M059J (cell line): ENCODE measurements at places on chromosomes 4 and X.

DNA sequence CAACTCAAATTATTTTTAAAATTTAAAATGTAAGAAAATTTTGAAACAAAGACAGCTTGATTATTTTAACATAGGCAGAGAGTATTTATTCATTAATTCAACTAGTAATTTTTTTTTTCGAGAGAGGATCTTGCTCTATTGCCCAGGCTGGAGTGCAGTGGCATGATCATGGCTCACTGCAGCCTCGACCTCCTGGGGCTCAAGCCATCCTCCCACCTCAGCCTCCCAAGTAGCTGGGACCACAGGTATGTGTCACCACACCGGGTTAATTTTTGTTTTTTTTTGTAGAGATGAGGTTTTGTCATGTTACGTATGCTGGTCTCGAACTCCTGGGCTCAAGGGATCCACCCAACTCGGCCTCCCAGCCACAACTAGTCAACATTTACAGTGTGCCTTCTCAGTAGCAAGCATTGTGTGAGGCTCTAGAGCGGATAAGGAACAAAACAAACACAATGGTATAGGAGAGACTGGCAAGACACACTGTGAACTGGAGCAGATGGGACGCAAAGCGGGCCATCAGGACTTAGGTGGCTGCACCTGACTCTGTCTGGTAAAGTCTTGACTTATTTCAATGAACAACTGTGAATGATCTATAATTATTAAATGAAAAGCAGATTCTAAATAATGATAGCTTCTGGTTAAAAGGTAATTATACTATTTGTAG, 21.6 kb downstream of the SETD7 start:
- no peak for DNase-seq

DNA sequence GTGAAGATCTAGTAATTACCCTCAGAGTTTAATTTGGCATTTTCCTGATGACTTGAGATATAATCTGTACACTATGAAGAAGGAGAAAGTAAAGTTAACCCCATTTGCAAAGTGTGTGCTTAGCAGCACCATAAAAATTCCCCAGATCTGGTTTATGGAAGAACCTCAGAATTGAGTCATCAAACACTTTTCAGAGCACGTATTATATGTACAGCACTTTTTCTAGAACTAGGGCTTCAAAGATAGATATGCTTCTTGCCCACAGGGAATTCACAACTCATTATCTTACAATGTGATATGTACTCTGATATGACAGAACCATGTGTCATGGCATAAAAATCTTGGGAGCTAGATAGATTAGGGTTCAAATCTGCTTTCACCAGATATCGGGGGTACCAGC, 150.9 kb downstream of the SLC10A7 start:
- peak; percentile 46 for DNase-seq

GRCh38 chr4:82918091-82918490, 17.6 kb downstream of the THAP9 start:
- no peak for DNase-seq

DNA sequence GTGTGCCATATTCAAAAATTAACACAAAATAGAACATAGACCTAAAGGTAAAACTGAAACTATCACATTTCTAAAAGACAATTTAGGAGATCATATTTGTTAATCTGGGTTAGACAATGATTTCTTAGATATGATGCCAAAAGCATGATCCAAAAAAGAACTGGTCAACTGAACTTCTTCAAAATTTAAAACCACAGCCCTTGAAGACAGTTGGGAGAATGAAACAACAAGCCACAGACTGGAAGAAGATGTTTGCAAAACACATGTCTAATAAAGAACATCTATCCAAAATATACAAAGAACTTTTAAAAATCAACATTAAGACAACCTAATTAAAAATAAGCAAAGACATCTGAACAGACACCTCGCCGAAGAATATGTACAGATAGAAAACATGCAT, 19.5 kb downstream of the COMMD8 start:
- no peak for DNase-seq

DNA sequence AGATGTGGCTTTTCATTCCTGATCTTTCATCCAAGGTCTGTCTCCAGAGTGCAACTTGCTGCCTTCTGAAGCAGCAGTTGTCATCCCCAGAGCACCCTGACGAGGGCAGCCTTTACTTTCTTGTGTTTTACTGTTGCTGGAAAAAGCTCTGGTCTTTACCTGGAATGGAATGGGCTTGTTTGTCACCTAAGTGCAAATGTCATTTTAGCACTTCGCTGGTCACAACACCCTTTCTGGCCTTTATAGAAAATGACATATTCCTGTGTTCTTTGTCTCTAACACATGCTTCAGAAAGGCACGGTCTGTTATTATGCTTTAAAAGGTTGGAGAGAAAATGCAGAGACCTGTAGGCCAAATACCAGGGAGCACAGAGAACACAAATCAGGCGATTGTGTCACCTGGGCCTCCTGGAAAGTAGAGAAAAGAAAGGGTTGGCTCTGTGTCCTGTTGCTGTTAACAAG, 332.7 kb upstream of the IGFBP7 start:
- peak; percentile 14 for DNase-seq

- DNase-seq: no peak
Observed at GRCh38 chr4:94498502-94498901, 46.8 kb downstream of the PDLIM5 start.

DNA sequence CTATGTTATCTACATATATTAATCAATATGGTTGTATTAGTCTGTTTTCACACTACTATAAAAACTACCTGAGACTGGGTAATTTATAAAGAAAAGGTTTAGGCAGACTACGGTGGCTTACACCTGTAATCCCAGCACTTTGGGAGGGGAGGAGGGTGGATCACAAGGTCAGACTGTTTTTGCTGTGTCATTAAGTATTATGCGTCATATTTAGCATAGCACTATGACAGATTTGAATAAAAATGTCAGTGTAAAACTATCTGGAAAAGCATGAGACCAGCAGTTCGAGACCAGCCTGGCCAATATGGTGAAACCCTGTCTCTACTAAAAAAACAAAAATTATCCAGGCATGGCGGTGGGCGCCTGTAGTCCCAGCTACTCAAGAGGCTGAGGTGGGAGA, 209.7 kb upstream of the ARHGAP24 start:
- no peak for DNase-seq

DNA sequence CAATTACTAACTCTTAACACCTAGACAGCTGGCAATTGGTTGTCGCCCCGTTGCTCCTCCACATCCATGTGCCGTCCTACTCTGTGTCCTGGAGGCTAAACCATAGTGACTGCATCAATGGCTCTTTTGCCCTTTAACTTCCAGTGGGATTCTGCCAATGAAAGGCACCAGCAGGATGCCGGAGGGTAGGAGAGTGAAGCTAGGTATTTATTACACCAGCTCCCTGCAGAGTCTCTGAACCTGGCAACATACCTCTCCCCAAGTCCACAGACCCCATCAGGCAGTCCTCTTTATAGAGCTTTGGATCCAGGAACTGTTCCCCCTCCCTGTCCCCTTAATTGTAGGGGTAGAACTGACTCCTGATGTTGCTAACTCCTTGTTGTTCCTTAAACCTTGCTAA, 426.8 kb downstream of the HNRNPD start:
- no peak for DNase-seq

- peak; percentile 81 for DNase-seq
Observed at GRCh38 chrX:153947009-153947769, 2.7 kb upstream of the RENBP start.

DNA sequence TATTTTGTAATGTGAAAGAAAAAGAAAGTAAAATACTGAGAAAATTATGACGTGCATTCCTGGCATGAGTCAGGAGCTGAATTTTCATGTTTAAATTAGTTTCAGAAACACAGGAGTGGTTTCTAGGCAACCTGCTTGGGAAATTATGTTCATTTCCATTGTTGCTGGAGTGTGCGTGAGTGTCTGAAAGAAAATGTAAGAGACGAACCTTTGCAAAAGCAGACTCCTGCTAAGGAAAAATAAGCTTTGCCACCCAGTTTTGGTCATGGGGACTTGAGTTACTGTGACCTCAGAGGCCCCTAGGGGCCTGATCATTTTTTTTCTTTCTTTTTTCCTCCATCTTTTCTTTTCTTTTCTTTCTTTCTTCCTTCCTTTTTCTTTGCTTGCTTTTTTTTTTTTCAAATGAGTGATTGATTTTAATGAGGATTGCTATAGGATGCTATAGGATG, 18.8 kb upstream of the CHRNA9 start:
- DNase-seq: peak; percentile 97

DNA sequence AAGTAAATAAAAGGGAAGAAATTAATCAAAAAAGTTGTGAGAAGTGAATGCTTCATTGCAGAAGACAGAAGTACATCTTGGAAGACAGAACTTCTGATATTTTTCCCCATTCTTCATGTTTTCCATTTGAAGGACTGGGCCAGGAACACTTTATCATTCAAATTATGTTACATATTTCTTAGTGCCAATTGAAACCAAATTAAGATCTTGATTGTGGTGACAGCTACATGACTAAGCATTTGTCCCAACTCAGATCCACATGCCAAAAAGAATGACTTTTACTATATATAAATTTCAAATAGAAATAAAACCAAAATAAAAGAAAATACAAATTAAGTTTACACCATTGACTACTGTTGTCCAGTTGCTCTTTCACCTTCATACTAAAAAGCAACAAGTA, 14.0 kb upstream of the FGF5 start:
- no peak for DNase-seq

DNA sequence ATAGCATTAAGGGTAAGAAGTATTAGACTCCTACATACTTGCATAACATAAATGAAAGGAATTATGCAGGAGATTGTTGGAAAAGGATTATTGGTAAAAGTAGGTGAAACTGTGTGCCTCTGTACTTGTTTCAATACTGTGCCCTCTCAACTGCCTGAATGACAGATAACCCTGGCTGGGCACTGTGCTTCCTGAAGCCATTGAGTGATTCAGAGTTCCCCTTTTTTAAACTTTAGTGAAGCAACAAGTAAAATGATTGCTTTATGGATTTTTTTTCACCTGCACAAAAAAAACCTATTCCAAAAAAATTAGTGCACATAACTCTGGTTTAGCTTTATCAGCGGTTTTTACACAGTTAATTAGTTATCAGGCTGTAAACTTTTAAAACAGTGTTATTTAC, 204.8 kb downstream of the TRAM1L1 start:
- no peak for DNase-seq

DNA sequence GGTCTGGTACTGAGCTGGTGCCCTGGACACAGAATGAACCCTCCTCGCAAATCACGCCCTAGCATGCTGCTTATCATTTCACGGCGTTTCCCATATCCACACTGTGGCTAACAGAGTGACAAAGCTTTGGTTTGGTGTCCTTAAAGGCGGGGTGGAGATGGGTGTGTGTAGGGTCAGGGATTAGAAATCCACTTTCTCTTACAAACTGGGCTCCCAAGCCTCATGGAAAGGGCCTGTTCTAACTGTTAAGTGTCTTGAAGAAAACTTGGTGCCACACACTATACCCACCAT, 735 bp upstream of the CHRDL1 start:
- no peak for DNase-seq

GRCh38 chrX:14026121-14026520, 3.6 kb downstream of the GEMIN8 start:
- no peak for DNase-seq

DNA sequence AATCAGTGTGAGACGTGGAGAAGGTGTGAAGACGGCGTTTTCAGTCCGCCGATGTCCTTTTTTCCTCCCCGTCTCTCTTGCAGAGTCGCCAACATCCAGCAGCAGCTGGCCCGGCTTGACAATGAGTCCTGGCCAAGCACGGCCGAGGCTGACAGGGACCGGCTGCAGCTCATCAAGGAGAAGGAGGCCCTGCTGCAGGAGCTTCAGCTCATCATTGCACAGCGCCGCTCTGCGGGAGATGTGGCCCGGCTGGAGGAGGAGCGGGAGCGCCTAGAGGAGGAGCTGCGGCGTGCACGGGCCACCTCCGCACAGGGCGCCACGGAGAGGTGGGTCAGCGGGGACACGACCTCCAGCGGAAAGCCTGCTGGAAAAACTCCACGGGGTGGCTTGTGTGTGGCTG, 47.1 kb upstream of the CLCN4 start:
- DNase-seq: no peak

DNA sequence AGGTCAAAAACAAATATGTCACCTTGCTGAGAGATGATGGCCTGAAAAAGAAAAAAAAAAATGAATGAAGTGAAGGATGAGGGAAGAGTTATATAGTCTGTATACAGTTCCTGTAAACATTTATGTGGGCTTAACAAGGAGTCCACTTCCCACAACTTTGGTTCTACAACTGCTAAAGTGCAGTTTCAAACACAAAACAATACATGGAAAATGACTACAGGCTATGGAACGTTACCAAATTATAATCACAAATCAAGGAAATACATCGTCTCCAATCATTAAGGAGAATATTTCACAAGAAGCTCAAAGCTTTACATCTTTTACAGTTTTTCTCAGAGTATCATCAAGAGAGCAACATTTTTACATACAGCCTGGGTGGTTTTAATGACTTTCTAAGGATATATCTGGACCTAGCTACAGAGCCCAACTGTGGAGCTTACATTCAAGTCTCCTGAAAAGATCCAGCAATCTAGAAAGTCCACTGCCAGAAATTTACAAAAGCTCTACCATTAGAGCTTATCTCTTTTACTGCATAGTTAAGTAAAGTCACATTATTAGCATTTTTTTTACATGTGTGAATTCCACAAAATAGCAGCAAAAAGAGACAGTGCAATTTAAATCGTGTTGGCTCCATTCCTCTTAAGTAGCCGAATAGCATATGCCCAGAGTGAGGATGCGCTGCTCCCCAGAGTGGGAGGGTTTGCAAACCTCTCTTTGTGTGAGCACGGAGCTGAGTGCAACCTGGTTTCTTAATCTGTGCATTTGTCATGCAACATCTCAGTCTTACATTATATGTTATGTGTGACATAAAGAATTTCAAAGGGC, 128.3 kb downstream of the MANBA start:
- no peak for DNase-seq

- DNase-seq: no peak
Observed at GRCh38 chrX:155169881-155170280, 46.4 kb upstream of the VBP1 start.

DNA sequence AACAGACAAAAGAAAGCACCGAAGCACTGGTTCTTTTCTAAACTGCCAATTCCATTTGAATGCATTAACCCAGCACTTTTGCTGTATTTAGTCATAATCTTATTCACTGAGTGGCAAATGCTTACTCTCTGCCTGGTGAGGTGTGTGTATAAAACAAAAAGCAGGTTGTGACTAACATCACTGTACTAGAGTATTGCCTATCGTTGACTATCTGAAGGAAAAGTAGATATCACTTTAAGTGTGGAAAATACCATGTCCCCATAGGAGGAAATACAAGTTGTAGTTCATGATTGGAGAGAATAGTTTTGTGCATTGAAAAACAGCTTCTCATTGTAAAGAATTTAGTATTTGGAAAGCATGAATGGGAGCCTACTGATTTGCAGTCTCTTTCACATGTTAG, 2.7 kb downstream of the PDLIM5 start:
- DNase-seq: peak; percentile 61

GRCh38 chr4:41498177-41498576, 39.8 kb upstream of the LIMCH1 start:
- no peak for DNase-seq

GRCh38 chr4:78247536-78248285, 190.6 kb downstream of the FRAS1 start:
- no peak for DNase-seq

- DNase-seq: peak; percentile 33
Observed at GRCh38 chrX:131763674-131764073, 219.8 kb downstream of the OR13H1 start.
